ENCODE measurements at places on chromosomes 2 and 18.

GRCh38 chr2:113240150-113240914 is 38.4 kb downstream of the PAX8 start:
- peak; percentile 82 for DNase-seq

DNA sequence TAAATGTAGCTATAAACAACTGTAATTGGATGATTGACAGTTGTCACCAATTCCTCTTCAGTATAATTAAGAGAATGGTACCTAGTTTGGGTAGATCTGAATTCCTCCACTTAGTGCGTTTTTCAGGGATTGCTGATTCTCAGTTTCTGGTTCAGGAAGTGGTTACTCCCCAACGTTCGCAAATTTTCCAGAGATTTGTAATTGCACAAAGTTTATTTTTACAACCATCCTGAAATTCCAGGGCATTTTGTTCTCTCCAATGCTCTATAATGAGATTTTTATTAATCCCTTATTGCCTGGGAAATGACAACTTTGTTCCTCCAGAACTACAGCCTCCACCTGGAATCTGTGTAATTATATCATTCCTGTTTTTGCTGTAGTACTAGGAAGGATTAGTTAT is 710.6 kb upstream of the ZEB2 start:
- no peak for DNase-seq

GRCh38 chr2:151475071-151475470 is 65.4 kb downstream of the RIF1 start:
- peak; percentile 66 for DNase-seq

DNA sequence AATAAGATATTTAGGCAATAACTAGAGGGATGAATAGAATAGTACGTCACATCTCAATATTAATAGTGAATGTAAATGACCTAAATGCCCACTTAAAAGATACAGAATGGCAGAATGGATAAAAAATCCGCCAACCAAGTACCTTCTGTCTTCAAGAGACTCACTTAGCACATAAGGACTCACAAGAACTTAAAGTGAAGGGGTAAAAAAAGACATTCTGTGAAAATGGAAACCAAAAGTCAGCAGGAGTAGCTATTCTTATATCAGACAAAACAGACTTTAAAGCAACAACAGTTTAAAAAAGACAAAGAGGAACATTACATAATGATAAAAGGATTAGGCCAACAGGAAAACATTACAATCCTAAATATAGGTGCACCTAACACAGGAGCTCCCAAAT is 56.7 kb upstream of the DSC1 start:
- DNase-seq: no peak

GRCh38 chr2:71389384-71390072 is 57.9 kb downstream of the ZNF638 start:
- no peak for DNase-seq

- DNase-seq: no peak
These were observed 22.2 kb downstream of the SPAG16 start for GRCh38 chr2:213306316-213306942.

DNA sequence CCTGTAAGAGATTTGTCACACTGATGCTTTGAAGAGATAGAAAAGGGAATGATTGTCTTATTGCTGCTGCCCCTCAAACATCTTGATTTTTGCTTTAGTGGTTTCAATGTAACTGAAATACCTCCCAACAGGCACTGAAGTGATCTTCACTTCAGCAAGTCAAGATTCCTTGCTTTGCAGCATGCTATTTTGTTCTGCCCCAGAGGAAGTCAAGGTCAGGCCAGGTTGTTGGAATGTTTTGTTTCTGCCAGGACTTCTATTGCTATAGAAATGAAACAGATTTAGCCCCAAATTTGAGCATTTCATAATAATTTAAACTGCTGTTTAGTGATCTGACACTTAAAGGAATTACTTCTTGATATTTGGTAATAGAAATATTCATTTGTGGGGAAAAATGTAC is 277.6 kb downstream of the ZNF804A start:
- DNase-seq: no peak

DNA sequence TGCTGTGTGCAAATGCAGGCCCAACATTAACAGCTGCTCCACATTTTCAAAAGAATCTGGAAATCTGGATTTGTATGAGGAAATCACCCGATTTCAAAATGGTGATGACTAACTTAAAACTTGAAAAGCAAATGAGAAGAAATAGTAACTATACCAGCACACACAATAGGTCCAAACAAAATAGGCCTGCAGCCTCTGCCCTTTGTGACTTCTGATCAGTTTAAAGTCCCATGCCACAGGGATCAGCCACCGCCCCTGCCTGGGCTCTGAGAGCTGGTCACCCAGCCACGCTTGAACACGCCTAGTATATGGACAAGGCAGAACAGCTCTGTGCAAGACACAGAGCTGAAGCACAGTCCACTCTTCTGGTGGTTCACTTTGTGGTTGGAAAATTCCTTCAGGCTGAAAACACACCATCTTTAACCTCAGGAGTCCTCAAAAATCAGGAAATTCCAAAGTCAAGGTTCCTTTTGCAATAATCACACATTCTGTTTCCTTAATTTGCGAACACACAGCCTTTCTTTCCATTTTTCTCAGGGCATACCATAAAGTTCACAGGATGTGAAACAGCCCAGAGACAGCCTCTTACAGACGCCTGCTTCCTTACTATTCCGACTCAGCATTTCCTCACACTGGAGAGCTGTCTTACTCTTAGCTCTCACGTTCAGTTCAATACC is 150.1 kb upstream of the RIOK3 start:
- DNase-seq: peak; percentile 66

DNA sequence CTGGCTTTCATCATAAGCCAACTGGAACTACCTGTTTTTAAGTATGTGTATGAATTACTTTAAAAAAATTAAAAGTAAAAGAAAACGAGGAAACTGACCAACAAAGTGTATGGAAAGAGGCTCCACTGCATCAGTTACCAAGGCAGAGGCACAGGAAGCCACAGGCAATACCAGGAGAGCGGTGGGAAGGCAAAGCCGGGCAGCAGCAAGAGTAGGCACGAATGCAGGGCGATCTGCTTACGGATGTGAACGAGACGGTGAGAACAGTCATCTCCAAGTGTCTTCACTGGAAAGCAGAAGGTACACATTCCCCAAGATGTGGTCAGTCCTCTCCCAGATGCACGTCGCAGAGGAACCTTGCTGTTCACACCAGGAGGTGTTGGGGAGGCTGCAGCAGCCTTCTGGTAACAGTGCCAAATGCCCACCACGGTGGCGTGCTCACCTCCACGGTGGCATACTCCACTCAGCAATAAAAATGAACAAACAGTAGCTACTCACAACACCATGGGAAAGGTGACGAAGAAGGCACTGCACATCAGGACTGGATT is 43.1 kb downstream of the HS6ST1 start:
- no peak for DNase-seq

GRCh38 chr2:239800785-239801386 is 224.3 kb downstream of the NDUFA10 start:
- DNase-seq: no peak

GRCh38 chr18:58269931-58270330 is 225.9 kb downstream of the NEDD4L start:
- no peak for DNase-seq

DNA sequence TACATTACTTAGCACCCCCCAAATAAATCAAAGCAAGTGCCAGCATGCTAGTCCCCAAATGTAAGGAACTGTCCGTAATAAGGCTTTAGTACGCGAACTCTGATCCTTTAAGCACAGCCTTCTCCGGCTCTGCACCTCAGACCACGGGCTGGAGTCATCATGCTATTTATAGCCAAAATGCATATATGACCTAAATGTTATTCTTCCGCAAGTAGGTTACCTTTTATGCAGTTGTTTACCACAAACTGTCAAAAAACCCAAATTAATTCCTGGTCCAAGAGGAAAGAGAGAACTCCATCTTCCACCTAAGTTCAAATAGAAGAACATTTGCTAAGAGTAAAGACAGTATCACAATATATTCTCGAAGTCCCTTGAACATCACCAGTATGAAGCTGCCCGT is 42.7 kb downstream of the ZNF516 start:
- peak; percentile 40 for DNase-seq

- no peak for DNase-seq
These were observed 29.2 kb downstream of the AKAIN1 start for GRCh38 chr18:5167831-5168230.

- DNase-seq: no peak
These were observed 290.2 kb upstream of the PARD3B start for GRCh38 chr2:204255071-204255470.

GRCh38 chr18:12086249-12086648 is 7.4 kb upstream of the ANKRD62 start:
- no peak for DNase-seq

GRCh38 chr2:234373481-234374149 is 123.3 kb downstream of the ARL4C start:
- no peak for DNase-seq

DNA sequence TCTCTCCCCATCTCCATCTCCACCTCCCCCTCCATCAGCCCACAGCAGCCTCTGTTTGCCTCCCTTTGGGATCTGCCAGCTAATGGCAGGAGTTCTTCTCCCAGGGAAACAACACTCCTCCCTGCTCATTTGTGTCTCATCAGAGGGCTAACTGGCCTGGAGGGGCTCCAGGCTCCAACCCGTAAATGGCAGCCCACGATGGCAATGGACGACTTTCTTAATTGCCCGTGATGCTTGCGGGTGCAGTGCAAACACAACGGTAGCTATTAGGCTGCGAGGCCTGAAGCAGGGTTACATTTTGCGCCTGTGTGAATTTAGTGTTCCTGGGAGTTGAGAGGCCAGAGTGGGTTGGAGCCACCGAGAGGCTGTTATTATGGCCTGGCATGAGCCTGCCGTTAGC is 285.1 kb downstream of the TNS1 start:
- DNase-seq: no peak

DNA sequence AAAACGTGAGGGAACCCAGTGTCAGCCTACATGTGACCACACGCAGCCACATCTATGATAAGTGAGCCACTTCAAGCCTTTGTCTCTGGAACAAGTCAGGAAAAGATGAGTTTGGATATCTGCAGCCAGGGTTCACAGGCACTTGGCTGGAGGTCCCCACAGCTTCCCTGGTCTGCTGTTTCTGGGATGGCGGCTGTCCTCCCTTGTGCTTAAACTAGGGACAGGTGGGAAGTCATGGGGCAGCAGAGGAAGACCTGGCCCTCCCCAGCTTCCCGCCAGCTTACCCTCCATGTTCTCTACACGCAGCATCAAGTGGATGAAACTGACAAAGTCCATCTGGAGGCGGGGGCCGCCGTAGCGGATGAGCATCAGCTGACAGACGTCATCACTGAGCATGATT is 38.5 kb upstream of the GALNT14 start:
- no peak for DNase-seq

DNA sequence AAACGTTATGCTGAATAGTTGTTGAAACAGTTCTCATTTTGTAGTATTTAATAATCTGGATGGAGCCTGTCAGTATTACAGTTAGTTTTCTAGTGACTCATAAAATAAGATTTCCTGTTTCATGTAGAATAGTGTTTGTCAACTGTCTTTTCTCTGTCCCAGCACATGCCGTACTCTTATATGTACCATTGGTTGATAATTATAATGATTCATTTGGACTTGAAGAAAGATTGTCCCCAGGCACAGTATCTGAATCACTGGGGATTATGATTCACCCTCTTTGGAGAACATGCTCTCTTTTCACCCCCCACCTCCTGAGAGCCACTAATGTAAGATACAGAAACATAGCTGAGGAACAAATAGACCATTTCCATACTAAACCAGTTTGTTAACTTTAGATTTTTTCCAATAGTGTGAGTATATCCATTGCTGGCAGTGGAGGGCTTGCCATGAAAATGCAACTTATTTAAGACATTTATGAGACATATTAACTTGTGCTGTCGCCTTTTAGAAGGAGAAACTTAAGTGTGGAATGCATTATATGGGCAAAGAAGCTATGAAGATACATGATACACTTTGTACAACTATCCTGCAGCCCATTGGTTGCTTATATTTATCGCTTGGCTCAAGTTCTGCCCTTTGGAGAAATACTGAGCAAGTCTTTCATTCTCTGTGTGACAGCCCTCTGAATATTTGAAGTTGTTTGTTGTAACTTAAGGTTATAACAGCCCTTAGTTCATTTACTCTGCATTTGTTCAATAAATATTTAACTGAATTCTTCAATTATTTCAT is 12.4 kb downstream of the COPS8 start:
- DNase-seq: no peak
